GM23248 (cell line): ENCODE measurements at places on chromosomes 12 and 14. TPM values are rescaled to one million over a fixed set of nuclear protein-coding genes. Genes with fewer than 3 reads are reported as not detected.

- no peak for DNase-seq
These were observed 707.1 kb upstream of the USP15 start for GRCh38 chr12:61553091-61553490.

- DNase-seq, result no peak
These were observed 29.8 kb downstream of the NCOR2 start for GRCh38 chr12:124537525-124538193.

- peak; percentile 90 for DNase-seq
These were observed 2.9 kb downstream of the NEK9 start for GRCh38 chr14:75123991-75124390.

ST8SIA1 gene
- not detected in 2 replicates for total RNA-seq

CLEC2A gene
- total RNA-seq, result not detected in 2 replicates
